ENCODE measurements at places on chromosomes 16 and 17.

- DNase-seq: no peak
Measured at GRCh38 chr16:22633280-22633679, 122.6 kb downstream of the NPIPB5 start.

GRCh38 chr16:87425941-87426340, 33.8 kb downstream of the MAP1LC3B start:
- no peak for DNase-seq

DNA sequence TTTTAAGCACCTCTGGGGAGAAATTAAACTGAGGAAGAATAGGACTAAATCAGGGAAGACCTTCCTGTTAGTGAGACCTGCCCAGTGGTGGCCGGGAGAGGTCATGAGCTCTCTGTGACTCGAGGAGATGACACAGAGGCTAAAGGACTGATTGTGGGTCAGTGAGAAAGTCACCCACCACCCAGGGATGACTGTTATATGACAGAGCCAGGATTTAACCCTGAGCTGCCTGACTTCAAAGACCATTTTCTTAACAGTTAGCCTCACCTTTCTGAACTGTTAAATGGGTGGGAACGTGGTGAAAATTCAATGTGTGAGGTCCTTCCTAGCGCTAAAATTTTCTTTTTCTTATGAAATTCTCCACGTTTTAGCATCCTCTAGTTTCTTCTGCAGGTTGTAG, 72.5 kb downstream of the WSB1 start:
- no peak for DNase-seq

DNA sequence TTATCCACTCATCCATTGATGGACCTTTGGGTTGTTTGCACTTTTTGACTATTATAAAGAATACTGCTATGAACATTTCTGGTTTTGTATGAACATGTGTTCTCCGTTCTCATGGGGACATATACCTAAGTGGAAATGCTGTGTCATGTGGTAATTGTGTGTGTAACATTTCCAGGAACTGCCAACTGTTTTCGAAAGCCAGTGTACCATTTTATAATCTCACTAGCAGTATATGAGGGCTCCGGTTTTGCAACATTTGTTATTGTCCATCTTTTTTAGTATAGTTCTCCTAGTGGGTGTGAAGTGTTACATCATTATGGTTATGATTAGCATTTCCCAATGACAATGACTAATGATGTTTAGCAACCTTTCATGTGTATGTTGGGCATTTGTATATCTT, 5.1 kb upstream of the TRIM25 start:
- no peak for DNase-seq
